ENCODE measurements at places on chromosomes 3 and 15.
A peak's percentile ranks its signal among the peaks of the same experiment; 100 is the strongest.

GRCh38 chr3:126121632-126122031 is 37.7 kb upstream of the SLC41A3 start:
- DNase-seq, result no peak

DNA sequence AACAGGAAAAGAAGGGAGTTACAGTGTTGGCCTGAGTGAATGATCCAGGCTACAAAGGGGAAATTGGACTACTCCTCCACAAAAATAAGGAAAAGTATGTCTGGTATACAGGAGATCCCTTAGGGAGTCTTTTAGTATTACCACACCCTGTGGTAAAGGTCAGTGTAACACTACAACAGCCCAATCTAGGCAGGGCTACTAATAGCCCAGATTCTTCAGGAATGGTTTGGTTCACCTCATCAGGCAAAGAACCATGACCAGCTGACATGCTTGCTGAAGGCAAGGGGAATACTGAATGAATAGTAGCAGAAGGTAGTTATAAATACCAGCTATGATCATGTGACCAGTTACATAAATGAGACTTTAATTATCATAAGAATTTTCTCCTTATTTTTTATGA is 372.6 kb upstream of the ATP11B start:
- DNase-seq, result no peak

DNA sequence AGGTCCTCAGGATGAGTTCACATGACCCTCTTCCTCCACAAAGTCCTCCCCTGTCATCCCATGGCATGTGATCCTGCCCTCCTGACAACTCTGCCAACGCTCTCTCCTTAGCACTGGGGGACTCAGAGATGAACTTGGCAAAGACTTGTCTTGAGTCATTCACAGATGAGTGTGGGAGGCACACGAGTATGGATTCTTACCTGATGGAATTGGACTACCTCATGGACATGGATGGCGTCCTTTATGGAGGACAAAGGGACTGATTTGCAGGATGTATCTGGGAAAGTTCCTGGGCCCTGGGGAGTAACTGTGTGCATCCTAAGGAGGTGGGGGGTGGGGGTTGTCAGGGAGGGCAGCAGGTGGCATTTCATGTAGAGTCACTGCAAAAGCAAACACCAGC is 38.2 kb upstream of the TOPBP1 start:
- no peak for DNase-seq

DNA sequence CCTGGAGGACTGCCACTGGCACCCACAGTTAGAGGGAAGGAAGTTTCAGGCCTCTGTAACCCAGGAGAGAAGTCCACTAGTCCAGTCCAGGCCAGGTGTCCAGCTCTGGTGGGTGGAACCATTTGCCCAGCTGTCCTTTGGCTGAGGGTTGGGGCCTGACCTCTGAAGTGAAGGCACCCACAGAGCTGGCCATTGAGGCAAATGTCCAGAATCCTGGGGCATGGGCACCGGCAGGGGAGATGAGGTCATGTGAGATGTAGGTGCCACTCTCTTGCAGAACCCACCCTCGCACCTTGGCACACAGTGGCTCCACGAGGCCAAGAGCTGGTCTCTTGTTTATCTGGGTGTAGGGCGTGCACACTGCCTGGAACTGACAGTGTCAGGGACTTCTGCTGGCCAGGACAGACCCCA is 162.8 kb downstream of the SMAD6 start:
- no peak for DNase-seq

GRCh38 chr3:69200384-69201068 is 78.1 kb upstream of the LMOD3 start:
- peak; percentile 54 for DNase-seq

DNA sequence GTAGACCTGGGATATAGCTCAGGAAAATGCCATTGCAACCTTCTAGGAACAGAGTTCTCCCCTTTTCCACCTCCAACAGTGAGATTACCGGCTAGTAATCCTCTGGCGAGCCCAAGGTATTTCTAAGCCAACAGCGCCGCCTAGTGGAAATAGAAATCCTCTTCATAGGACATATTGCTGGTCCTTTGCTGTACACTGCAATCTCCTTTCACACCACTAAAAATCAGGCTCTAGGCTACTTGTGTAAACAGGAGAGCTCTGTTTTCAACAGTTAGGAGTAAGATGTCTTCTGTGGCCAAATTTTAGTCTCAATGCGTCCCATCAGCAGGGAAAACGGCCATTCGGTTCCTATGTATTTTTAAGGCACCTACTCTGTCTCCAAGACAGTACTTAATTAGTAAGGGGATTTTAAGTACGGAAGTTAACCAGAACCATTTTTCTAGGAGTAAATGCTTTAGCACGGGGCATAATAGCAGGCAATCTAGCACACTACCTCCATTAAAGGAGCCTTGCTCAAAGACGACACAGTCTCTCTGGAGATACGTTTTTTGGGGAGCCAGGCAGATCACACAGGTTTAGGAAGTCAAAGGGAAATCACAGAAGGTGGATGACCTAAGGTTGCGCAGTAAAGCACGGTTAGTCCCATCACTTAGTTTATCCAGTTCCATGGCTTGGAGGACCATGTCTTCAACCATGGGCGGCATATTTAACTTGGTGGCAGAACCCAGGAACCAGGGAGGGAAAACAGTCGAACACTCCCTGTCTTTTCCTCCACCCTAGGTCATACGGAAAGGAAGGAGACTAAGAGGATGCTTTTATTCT is 43.8 kb downstream of the NCEH1 start:
- peak; percentile 82 for DNase-seq

All from head of caudate nucleus (tissue), 42 donors.